ENCODE measurements at places on chromosomes 3 and 15.

GRCh38 chr15:33116198-33116597 is 78.3 kb downstream of the FMN1 start:
- DNase-seq: no peak

GRCh38 chr3:150764566-150764965 is 1.6 kb upstream of the SIAH2 start:
- DNase-seq: no peak

DNA sequence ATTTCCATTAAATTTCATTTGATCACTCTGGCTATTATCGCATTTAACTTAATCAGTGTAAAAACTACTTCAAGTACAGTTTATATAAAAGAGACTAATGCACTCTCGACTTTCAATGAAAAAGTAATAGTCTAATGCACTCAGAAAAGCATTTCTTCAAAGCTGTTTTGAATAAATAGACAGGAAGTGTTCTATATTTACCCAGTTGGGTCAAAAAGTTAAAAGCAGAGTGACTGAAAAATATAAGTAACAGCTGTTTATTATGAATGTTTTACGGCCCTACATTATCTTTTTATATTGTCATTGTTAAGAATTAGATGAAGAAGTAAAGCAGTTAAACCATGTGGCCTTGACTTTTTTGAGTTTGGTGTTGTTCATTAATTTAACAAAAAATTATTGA is 391.8 kb downstream of the ZPLD1 start:
- DNase-seq: no peak

DNA sequence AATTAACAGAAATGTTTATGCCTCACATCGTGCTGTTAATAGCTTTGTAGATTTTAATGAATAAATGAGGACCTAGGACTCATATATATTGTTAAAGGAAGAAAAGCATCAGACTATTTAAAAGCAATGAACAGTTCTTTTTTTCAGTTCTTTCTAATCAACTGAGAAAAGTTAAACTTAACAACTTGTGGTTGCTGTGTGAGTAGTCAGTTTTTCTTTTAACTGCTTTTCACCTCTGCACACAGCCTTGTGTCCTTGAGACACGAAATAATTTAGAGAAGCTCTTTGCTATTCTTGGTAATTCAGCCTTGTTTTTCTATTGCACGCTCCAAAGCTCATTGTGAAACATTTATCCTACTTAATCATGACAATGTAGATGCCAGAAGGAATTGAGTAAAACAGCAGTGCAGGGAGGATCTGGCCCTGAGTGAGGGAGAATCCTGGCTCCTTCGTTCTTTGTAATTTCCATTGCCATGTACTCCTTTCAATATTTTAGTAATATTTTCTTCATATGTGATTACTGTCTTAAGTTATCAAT is 499.0 kb downstream of the PYDC2 start:
- DNase-seq: no peak

- no peak for DNase-seq
Observed at GRCh38 chr3:25588441-25589103, 76.1 kb downstream of the TOP2B start.
